Cortex of kidney (tissue), 1 donor: ENCODE measurements at places on chromosomes 2 and 18.

GRCh38 chr2:170969030-170969429 lies 40.0 kb downstream of the GORASP2 start:
- no peak for DNase-seq

- no peak for DNase-seq
Observed at GRCh38 chr18:47758000-47758399, 172.5 kb downstream of the SMAD2 start.

DNA sequence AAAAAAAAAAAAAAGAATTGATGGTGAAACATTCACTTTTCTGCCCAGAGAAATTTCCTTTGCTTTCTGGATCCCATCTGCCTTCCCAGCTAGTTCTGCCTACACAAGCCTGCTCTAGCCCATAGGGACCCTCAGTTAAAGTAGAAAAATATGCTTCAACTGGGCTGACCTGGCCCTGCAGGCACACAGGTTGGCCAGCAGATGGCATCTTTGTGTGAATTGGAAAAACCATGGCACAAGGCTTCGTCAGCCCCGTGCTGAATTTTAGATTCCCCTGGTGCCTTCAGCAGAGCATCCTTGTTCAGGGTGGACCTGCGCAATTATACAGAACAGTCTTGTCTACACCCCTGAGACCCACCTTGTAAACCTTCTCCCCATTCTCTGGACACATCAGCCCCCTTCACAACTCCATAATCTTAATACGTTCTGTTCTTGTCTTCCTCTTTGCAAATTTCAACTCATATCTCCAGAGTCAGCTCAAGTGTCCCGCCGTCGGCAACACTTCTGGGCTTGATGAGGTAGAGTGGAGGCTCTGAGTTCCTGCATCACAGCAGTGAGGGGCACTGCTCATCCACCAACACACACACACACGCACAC lies 114.5 kb downstream of the INSIG2 start:
- DNase-seq: no peak

DNA sequence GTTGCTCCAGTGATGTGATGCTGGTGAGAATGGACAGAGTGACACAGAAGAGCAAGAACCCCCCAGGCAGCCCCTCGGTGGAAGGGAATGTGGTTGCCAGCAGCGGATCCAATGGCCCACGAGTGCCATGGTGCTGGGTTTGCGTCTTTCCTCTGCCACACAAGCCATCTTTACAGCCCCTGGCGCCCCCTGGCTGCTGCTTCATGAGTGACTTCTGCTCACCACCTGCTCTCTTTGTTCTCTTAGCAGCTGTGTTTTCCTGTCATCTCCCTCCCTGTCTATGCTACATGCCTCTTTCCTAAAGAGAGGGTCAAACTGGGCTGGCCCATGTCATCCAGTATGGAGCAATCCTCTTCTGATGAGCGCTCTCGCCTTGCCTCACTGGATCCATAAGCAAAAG lies 300.0 kb upstream of the SMIM21 start:
- no peak for DNase-seq

DNA sequence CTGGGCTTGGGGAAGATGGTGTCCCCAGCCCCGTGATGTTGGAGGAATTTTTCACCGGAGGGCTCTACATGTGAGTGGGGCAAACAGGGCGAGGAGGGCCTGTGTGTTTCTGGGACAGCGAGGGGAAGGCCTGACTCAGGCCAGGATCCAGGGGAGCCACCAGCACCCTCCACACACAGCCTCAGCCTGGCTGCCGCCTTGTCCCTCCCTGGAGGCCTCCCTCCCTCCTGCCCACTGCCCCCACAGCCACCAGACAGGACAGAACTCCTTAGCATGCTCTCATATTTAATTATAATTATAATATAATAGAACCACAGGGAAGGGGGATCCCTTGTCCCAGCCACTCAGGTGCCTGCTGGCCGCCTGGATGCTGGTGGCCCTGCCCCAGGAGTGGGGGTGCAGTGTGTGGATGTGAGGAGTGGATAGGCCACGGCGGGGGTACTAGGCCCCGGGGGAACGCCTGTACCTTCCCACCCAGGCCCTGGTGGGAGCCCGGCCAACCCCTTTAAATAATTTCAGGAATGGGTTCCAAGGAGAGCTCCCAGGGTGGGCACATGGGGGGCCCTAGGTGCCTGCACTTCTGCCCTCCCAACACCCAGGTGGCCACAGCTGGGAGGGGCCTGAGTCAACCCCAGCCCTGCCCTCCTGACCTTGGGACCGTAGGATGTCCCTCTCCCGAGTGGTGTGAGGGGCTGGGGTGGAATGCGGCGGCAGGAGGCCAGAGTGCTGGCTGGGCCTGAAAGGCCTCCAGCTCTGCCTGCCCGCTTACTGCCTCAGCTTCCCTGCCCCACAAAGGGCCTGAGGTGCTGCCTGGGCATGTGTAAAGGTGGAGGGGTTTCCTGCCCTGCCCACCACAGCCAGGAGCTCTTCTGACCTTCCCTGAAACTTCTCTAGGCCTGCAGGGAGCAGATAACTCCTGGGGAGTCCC lies 8.8 kb downstream of the PDCD1 start:
- no peak for DNase-seq

DNA sequence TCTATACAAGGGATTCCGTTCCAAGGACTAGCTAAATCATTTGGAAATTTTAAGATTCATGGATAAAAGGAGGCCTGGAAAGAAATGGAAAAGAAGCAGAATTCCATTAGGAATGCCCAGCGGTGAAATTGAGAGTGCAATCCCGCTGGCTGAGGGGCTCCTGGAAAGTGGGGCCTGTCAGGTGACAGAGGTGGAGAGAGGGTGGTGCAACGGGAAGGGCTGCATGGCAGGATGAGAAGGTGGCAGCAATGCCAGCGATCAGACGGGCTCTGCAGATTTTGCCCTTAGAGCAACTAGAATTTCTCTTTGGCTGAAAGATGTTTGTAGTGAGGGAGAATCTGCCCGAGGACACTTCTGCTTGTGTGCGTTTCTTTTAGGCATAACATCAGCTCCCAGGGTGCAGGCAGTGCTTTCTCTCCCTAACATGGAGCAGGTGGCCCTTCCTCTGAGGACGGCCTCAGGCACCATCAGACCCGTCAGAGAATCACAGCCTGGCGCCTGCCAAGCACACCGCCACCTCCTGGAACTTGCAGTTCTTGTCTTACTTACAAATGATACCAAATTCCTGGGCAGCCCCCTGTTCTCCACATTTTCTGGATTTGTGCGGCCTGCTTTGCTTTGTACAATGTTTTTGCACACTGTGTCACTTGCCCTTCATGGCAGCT lies 261.6 kb downstream of the NDUFA10 start:
- no peak for DNase-seq

- DNase-seq: no peak
Observed at GRCh38 chr2:241597561-241597960, 39.0 kb downstream of the BOK start.

DNA sequence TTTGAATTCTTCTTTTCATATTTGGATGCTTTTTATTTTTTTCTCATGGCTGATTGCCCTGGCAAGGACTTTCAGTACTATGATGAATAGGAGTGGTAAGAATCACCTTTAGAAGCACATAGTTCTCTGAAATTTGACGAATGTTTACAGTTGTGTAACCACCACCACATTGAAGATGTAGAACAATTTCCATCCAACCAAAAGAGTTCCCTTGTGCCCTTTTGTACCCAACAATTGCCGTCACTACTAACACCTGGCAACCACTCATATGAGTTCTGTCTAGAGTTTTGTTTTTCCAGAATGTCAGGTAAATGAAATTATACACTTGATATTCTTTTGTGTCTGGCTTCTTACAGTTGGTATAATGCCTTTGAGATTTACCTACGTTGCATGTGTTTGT lies 28.7 kb upstream of the SLC16A14 start:
- DNase-seq: no peak

- DNase-seq: no peak
Observed at GRCh38 chr2:112718863-112719370, 1.9 kb upstream of the NT5DC4 start.

GRCh38 chr2:151336863-151337371 lies 20.5 kb upstream of the TNFAIP6 start:
- no peak for DNase-seq

GRCh38 chr2:38499548-38500282 lies 103.0 kb downstream of the HNRNPLL start:
- no peak for DNase-seq

- no peak for DNase-seq
Observed at GRCh38 chr2:61157371-61158003, 4.5 kb upstream of the C2orf74 start.

- DNase-seq: no peak
Observed at GRCh38 chr2:193011870-193012269, 817.1 kb upstream of the TMEFF2 start.

DNA sequence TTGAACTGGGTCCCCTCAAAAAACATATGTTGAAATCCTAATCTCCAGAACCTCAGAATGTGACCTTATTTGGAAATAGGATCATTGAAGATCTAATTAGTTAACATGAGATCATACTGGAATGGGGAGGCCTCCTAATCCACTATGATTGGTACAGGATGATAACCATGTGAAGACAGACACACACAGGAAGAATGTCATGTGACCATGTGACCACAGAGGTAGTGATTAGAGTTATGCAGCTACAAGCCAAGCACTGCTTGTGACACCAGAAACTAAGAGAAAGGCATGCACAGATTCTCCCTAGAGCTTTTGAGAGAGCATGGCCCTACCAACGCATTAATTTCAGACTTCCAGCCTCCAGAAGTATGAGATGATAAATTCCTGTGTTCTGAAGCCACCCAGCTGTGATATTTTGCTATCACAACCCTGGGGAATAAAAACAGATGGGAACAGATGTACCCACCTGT lies 47.0 kb upstream of the TGIF1 start:
- DNase-seq: no peak

- DNase-seq: no peak
Observed at GRCh38 chr2:60175290-60175689, 378.2 kb downstream of the BCL11A start.

DNA sequence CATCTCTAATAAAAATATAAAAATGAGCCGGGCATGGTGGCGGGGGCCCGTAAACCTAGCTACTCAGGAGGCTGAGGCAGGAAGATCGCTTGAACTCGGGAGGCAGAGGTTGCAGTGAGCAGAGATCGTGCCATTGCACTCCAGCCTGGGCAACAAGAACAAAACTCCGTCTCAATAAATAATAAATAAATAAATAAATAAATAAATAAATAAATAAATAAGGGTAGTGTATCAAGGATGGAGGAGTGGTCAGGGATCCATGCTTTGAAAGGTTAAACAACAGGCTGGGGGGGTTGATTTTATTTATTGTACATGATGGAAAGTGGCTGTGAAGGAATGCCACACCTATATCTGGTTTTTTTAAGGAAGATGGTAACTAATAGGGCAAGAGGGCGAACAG lies 63.2 kb downstream of the AP1S3 start:
- DNase-seq: no peak

DNA sequence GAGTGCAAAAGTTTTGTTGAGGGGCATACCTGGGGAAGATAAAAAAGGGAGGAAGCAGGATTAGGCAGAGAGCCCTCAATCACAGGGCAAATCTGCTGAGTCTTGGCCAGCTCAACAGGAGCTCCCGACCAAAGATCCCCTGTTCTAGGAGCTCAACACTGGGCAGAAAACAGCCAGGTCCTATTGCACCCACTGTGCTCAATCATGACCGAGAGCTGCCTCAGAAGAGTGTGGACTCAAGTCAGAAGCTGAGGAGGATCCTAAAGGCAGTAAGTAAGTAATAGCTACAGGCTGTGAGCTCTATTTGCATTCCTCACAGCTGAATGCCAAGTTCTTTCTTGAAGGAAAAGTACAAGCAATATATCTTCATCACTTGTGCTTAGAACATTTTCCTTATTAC lies 334.4 kb upstream of the NRP2 start:
- DNase-seq: no peak

DNA sequence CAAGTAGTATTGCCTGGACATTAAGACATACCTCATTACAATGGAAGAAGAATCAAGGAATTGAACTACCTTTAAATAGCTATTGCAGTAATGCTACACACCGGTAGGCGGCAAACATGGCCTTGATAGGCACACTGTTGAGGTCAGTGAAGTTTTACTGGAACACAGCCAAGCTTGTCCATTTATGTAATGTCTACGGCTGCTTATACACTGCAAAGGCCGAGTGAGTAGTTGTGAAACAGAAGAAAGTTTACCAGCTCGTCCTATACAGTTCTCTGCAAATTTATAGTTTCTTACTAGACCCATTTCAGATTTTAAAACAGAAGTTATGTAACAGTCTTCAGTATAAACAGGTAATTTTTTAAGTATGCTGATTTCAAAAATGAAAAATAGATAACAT lies 38.8 kb downstream of the PPP4R1 start:
- no peak for DNase-seq

DNA sequence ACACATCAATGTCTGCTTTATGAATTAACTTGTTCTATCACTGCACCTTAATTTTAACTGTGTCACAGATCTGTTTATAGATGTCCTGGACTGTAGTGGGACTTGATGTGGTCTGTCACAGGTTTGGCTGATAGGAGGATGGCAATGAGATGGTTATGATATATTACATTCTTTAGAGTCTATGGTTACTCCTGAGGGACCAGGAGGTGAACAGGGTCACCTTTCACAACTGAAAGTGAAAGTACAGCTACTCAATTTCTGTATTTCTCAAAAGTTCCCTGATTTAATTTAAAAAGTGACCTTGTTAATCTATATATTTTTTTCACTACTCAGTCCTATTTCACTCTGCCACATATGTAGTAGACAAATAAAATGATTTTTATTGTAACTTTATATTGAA lies 1284.1 kb upstream of the GYPC start:
- no peak for DNase-seq

- no peak for DNase-seq
Observed at GRCh38 chr2:127118467-127118866, 11.5 kb upstream of the BIN1 start.

DNA sequence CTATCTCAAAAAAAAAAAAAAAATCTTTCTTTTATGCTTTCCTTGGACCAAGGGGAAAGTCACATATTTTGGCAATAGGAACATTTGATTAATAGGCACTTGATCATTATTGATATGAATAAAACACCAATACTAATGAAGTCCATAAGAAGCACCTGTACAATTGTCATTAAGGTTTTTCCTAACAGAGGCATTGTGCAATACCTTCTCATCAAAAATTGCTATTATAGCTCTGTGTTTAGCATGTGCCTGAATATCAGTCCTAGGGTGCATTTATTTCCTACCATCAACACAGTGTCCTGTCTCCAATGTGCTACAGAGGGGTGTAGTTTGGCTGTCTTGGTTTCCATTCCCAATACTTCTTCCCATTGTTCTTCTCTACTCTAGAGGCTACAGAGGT lies 483.8 kb upstream of the SPRED2 start:
- no peak for DNase-seq

DNA sequence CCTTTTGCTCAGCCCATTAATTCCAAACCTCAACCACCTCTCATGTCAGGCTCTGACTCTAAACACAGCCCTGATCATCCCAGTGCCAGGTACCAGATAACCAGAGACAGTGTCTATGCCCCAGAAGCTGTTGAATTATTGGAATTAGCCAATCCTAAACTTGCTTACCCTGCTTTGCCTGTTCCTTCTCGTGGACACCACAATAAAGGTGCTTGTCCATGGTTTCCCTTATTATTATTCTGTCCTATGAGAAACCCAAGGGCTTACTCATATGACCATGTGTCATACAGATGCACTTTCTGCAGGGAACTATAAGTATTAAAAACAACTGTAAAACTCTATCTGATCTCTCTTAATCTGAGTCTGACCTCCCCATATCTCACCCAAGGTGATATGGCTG lies 2193.8 kb upstream of the PIK3C3 start:
- DNase-seq: no peak

GRCh38 chr2:219109471-219109870 lies 48.8 kb upstream of the IHH start:
- no peak for DNase-seq
